ENCODE measurements at places on chromosomes 3 and 15.
A peak's percentile ranks its signal among the peaks of the same experiment; 100 is the strongest.

DNA sequence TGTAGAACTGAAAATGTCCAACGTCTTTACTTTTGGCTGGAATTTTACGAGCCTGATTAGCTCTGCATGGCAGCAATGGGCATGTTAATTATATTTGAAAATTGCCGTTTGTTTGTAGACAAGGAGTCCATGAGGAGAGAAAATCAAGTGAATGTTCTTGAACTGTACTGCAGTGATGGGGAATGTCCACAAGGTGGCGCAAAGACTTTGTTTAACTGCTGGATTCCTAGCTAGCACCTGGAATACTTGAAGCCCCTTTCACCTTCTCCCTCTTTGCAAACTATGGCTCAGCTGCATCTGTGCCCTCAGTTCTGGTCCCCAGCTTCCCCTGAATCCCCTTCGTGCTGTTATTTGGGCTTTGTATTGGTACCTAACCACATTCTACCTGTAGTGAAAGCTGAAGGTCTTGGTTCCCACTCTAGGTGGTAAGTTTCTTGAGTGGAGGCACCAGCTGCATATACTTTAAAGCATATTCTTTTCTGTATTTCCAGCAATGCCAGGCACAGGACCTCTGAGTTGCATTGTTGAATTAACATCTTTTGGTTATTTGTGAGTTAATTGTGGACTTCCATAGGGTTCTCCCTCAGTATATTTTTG lies 25.3 kb downstream of the EXOG start:
- peak; percentile 70 for DNase-seq

DNA sequence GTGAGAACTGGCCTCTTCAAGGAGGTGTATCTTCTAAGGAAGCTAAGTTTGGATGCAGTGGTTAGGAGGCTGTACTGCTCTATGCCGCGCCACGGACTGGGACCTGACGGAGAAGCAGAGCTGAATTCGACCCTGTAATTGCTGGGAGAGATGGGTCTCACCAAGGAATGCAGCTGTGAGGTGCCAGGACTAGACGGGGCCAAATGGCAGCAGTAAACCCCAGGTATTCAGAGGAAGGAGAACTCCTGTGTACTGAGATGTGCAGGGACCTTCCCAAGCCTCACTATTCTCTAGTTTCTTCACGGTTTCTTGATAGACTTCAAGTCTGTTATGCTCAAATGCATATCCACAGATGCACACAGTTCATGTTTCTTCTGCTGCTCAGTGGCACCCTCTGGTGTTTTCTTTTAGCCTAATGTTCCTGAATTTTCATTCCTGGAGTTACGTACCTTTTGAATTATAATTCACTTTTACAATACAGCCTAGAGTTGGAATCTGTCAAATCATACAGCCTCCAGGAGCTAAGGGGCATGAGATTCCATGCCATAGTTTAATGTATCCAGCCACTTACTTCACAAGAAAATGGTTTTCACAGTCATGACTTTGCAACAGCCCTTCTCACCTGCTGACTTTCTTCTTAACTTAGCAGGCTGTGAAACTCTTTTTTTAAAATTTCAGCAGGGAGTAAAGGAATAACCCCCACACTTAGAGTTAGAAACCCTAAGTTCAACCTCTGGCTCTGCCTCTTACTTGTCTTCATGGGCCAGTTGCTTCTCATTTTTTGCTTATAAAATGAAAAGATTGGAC lies 61.8 kb downstream of the GLDN start:
- DNase-seq = peak; percentile 39

GRCh38 chr3:38127611-38128302 lies 9.2 kb downstream of the ACAA1 start:
- no peak for DNase-seq

GRCh38 chr3:110419096-110419495 lies 652.5 kb upstream of the NECTIN3 start:
- no peak for DNase-seq

DNA sequence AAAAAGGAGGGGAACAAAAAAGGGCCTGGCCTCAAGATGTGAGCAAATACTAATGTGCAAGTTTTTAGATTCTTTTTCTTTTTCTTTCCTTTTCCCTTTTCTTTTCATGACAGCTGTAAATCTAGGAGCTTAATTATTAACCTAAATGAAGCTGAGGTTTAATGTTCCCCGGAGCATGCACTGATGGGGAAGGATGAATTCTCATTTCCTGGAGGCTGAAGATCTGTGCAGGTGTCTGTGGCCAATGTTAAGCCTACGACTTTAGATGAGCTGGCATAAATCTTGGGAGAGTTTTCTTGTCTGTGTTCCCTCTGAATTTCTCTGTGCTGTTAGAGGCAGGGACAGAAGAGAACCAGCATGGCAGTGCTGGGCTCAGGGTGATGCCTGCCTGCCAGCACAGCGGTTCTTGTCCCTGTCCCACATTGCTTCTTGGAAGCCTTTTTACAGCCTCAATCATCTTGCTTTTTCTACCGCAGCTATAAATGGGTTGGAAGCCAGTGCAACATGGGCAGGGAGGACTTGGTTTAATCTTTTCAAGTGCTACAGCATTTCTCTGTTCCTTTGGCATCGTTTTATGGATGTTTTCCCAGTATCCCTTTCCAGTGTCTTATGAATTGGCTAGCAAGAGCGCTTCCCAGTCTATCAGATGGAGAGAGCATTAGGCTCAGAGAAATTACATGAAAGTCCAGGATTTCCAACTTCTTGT lies 119.1 kb downstream of the ATG7 start:
- DNase-seq = no peak

Data from SK-N-SH (cell line).